ENCODE measurements at places on chromosomes 6 and 20.

GRCh38 chr6:46419576-46420002 lies 71.7 kb downstream of the RCAN2 start:
- DNase-seq, result no peak

DNA sequence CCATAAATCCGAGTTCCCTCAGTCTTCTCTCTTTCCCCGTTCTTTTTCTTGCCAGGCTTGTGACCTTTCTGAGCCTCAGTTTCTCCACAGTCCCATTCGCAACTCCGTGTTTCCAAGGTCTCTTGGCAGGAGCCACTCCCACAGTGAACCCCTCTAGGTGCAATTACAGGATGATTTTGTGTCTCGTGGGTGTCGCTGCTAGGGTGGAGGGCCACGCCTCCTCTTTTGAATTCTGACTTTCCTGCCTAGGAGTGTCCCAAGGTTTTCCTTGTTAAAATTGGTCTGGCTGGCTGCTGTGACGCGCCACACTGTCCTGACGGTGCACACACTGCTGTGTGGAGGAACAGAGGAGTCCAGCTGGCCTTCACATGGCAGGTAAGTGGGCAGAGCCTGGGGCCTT lies at the start of gene TGM6:
Gene TGM6, plus strand, starts transcription at position 301 of the 400 bp plus-strand sequence. Its CDS starts 68 bp downstream, at position 369.
- no peak for DNase-seq

DNA sequence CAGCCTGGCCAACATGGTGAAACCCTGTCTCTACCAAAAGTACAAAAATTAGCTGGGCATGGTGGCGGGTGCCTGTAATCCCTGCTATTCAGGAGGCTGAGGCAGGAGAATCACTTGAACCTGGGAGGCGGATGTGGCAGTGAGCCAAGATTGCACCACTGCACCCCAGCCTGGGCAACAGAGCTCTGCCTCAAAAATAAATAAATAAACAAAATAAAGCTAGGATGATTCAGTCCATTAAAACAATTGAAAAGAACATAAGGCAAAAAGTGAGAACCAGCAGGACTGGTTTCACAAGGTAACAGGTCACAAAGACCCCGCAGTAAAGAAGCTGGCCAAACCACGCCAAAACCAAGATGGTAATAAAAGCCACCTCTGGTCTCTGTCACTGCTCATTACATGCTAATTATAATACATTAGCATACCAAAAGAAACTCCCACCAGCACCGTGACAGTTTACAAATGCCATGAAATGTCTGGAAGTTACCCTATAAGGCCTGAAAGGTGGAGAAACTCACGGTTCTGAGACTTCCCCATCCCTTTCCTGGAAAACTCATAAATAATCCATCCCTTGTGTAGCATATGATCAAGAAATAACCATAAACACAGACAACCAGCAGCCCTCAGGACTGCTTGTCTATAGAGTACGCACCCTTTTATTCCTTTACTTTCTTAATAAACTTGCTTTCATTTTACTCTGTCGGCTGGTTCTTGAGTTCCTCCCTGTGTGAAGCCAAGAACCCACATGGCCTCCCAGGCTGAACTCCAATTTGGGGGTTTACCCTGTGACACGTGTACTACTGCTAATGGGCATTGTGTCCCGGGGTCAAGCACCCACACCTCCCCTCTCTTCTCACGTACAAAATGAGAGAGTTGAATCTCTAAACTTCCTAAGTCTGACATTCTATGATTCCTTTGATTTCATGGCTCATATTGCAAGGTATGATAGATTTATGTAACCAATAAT lies 10.2 kb downstream of the LAMA4 start:
- DNase-seq, result no peak

- DNase-seq, result no peak
Observed at GRCh38 chr6:722608-723007, 29.7 kb upstream of the EXOC2 start.

DNA sequence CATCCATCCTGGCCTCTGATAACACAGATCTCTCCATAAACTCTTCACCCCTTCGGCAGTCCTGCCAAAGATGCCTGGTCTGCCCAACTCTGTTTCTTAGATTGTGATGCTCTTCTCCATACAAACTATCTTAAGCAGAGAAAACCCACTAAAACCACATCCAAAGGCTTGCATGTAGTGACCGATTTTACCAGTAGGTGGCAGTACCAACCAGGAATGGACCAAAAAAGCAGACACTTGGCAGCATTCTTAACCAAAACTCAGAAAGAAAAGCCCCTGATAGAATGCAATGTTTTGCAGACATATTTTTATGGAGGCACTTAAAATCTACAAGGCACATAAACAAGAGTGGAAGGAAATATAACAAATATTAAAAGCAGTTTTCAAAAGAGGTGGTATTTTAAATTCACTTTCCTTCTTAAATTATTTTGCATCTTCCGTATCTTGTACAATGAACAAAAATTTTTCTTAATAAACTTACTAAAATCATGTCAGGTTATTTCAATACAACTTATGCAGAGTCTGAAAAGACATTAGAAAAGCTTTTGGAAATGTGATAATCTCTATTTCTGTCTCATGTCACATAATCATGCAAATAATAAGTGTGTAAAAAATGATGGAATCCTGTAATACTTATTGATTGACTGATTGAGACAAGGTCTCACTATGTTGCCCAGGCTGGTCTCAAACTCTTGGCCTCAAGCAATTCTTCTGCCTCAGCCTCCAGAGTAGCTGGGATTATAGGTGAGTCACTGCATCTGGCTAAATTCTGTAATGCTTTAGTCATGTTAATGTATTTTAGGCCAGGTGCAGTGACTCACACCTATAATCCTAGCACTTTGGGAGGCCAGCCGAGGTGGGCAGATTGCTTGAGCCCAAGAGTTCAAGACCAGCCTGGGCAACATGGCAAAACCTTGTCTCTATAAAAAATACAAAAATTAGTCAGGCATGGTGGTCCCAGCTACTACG lies 29.4 kb downstream of the LRP11 start:
- DNase-seq, result no peak

- DNase-seq, result peak; percentile 10
Observed at GRCh38 chr6:83514866-83515466, 2.6 kb downstream of the PRSS35 start.

- peak; percentile 51 for DNase-seq
Observed at GRCh38 chr20:35226126-35226883, at the start of gene MMP24. Gene MMP24, plus strand, starts transcription at chr20:35226690. Its CDS starts 49 bp downstream, at chr20:35226739.

DNA sequence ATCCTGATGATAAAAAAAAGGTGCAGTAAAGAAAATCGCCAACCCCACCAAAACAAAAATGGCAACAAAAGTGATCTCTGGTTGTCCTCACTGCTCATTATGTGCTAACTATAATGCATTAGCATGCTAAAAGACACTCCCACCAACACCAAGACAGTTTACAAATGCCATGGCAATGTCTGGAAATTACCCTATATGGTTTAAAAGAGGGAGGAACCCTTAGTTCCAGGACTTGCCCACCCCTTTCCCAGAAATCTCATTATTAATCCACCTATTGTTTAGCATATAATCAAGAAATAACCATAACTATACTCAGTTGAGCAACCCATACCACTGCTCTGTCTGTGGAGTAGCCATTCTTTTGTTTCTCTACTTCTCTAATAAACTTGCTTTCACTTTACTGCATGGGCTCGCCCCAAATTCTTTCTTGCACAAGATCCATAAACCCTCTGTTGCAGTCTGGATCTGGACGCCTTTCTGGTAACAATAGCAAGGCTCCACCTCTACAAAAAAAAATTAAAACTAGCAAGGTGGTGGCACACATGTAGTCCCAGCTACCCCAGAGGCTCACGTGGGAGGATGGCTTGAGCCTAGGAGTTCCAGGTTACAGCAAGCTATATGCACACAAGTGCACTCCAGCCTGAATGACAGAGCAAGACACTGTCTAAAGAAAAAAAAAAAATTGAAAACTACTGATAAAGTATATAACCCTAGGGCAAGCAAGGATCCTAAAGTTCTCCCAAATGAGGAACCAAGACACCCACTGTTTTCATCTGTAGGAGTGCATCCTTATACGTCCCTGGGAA lies 278.8 kb upstream of the JARID2 start:
- no peak for DNase-seq

DNA sequence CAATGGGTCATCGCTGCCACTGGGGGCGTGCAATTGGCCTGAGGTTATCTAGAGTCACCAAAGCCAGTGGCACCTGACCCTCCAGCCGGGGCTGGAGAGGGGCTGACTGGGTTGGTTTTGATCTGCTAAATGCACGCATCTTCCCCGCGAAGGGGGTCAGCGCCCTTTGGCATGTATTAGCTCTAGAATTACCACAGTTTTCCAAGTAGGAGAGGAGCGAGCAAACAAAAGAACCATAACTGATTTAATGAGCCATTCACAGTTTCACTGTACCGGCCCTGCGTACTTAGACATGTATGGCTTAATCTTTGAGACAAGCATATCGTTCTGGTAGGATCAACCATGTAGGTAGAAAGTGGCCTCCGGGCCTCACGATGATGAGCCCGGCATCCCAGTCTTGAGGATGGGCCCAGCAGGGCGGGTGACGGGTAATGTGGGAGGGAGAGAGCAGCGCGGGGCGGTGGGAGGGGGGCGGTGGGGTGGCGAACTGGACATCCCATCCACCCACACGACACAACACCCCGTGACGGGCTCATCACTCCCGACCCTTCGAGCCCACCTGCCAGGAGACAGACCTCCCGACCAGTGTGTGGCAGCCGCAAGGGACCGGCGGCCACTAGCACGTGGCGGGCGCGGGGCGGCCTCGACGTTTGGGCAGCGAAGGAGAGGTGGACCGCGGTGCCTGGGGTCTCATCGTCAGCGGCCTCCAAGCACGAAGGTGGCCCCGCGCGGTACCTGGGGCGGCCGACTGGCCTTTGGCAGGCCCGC lies 1957.5 kb upstream of the DEFB115 start:
- no peak for DNase-seq

- DNase-seq, result no peak
Observed at GRCh38 chr6:34947561-34947960, 58.5 kb downstream of the ANKS1A start.

GRCh38 chr20:815914-816606 lies 17.5 kb upstream of the FAM110A start:
- peak; percentile 65 for DNase-seq

DNA sequence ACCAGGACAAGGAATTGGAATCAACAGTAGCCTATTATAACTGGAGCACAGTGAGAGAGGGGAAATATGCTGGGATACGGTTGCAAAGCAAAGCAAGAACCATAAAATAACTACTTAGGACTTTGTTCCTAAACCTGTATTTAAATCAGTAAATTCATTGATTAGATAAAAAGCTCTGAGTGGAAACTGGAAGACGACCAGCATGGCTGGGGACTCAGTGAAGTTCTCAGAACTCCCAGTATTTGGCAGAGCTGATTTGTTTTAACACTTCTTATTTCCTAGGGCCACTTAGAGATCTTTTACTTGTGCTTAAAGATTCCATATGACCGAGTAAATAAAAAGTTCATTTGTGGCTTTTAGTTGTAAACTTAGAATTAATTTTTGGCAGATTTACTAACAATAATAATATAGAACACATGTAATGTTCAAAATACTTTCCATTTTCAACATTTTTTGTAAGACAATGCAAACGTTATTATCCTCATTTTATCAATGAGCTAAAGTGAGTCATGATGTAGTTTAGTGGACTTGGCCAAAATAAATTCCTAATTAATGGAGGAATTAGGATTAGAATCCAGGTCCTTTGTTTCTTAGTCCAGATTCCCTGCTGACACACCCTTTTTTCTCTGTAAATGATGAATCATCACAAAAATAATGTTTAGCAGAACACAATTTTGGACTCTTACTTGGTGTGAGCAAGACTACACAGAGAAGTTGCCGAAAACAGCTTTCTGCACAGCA lies 392.9 kb downstream of the GJA1 start:
- DNase-seq, result no peak

All from 8988T (cell line).